HepG2 (cell line): ENCODE measurements at places on chromosomes 1 and 21.

DNA sequence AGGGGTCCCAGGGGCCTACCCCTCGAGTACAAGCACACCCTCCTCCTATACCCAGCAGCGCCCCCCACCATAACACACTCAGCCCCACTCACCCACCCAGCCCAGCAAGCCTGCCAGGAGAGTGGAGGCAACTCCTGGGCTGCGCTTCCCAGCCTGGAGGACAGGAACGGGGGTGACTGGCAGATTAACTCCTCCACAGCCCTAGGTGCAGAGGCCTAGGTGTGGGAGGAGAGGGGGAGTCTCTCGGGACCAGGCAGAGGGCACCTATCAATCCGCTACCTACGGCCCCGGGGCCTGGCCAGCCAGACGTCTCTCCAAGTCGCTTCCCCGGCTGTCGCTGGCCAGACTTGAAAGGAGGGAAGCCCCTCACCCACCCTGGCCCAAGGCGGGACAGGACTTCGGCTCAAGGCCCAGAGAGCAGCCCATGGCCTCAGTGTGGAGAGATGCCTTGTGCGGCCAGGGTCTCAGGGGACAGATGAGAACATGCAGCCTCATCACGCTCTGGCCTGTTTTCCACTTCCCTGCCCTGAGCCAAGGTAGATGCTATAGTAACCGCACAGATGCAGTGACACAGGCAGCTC, 24.9 kb downstream of the MATN1 start:
- DNase-seq: no peak

GRCh38 chr1:206578068-206578977, 33.9 kb downstream of the EIF2D start:
- no peak for DNase-seq

DNA sequence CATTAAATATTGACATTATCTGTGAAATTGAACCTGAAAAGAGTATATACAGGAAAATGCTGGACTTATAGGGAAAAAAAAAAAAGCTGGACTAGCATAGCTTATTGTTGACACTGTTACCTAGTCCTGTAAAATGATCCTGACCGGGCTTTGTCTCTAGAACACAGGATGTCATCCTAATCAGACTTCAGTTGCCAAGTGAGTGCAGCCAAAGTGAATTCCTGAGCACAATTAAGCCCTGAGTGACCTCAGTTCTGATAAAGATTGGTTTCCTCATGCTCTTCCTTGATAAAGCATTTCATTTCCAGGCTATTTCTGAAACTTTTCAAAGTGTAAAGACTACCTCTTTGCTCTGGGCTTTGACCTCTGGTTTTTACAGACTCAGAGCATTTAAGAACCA, 19.8 kb downstream of the SELP start:
- DNase-seq: no peak

DNA sequence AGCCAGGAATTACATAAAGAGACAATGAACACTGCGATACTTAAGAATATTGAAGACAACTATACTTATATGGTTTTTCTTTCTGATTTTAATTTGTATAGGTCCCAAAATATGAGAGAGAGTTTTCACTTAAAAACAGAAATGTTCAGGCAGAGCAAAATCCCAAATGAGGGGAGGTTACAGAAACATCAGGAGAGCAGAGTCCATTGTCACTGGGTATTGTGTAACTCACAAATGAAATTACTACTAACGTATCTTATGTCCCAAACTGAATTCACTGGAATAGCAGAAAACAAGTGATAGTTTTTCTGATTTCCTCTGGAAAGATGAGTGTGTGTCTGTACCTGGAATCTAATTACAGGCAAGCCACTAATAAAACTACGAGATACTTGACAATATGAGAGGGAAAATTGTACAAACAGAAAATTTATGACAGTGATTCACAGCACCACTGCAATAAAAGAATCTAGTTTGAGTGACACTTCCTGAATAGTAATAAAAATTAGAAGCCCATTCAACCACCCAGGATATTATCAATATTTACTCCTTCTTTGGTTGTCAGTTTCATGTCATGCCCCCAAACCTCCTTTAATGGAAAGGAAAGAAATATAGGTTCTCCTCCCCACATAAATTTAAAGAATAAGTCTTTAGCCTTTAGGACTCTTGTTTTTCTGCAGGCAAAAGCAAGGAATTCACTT, 522.6 kb downstream of the ADGRL2 start:
- DNase-seq: no peak

DNA sequence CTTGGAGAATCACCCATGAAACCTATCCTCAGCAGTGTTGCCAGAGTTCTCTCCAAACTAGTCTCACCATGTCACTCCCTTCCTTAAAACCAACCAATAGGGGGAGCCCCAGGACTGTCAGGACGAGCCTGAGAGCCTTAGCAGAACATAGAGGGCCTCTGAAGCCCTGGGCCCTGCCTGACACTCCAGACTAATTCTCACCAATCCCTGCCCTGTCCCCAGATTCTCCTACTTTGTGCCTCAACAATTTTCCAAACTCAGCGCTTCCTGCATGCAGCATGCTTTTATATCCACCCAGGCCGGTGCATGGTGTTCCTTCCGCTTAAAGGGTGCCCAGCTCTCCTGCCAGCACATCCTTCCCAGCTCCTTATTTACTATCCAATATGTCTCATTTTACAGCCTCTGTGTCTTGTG, 42.7 kb downstream of the HSD3B1 start:
- DNase-seq: peak; percentile 53

- DNase-seq: no peak
These were observed 11.9 kb downstream of the MEF2D start for GRCh38 chr1:156488566-156489165.

GRCh38 chr1:41474490-41475271, 9.8 kb downstream of the EDN2 start:
- no peak for DNase-seq

DNA sequence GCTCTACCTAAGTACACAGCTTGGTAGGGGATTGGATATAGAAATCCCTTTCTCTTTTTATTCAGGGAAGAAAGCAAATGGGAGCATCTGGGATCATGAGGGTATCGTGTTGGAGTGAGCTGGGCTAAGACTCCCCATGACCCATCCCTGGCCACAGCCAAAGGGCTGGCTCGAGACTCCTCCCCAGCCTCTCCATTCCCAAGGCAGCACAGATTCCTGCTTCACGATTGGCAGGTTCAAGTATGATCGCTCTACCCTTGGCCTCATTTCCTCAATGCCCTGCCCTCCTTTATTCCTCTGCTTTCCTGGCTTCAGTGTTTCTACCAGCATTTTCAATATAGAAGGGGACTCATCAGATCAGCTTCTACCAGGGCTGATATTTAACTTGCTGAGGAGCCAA, 89.7 kb downstream of the ATP1A1 start:
- no peak for DNase-seq

DNA sequence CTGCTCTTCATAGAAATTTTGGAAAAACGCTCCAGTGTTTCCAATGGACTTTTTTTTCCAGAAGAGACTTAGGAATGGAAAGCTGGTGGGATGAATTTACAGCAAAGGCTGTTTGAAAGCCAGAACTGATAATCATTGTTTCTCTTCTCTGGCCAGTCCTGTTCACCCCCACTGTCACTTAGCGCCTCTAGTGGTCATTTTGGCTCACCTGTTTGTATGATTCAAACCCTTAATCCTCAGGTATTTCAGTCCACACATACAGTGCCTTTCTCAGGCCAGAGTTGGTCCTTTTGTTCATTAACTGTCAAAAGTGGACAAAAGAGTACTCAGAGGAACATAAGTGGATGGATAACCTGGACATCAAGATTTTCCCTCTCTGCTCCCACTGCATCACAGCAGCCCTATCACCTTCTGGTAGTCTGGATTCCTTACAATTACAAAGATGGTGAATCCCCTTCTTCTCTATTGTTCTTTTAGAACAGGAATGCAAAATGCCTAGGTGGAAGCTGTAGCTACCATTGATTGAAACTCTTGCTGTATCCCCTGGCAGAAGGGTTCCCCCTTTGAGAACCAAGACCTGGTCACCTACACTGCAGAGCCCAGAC, 177.6 kb upstream of the OLFM3 start:
- peak; percentile 3 for DNase-seq

DNA sequence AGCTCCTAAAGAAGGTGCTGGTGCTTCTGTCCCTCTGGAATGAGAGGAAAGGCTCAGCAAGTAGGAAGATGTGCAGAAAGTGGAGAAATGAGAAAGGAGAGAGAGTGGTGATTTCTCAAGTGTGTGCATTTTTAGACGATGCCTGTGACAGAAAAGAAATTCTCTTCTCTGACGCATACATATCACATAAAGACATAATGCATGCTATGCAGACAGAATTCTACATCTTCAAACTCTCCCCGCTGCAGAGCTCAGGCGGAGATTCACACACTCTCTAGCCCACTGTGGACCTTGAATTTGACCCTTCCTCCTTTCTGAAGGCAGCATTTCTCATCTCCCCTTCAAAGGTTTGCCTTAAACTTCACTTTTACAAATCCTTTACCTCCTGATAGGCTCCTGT, 52.0 kb upstream of the CAMK1G start:
- no peak for DNase-seq

DNA sequence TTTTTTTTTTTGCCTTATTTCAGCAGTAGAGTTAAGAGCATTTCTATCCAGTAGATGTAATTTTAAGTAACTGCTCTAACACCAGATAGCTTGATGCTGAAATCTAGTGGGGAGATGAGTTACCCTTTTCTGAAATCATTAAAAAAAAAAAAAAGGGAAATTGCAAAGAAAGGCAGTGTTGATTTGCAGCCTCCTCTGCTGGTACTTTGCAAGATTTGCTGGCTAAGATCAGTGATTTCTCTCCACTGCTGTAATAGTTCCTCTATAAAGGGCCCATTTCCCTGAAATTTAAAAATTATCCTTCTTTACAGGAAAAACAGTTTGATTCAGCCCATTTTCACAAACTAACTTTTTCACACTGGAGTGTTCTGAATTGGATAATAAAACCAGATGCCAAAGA, 120.6 kb downstream of the PTBP2 start:
- no peak for DNase-seq

DNA sequence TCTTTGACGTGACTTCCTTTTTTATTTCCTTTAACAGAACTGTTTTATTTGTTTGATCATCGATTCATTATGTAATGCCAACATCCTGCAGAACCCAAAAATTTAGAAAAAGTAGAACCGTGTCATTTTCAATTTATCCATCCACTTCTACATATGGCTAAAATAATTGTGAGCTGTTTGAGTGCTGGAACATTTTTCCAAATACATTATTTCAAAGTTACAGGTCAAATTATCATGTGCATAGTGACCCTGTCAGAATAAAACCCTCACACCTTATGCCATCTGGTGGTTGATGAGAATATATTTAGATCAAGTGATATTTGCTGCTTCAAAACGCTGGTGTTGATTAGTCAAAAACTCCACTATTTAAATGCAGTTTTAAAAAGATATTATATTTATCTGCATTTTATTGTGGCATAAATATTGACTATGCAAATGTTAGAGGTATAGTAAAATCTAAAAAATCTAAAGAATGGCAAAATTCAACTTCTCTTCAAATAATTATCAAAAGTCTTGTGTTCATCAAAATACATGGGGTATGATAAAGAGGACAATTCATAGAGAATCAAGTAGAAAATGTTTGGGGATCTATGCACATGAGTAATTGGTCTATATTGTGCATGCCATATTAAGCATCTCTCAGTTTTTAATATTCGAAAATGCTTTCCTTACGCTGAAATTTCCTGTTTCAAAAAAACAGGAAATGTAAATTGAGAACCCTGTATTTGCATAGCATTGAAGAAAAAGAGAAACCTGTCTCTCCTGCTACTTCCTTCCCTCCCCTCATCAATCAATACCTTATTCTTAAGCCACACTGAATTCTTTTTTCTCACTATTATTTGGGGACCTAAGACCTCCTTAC, 39.7 kb downstream of the UBE2U start:
- peak; percentile 14 for DNase-seq

DNA sequence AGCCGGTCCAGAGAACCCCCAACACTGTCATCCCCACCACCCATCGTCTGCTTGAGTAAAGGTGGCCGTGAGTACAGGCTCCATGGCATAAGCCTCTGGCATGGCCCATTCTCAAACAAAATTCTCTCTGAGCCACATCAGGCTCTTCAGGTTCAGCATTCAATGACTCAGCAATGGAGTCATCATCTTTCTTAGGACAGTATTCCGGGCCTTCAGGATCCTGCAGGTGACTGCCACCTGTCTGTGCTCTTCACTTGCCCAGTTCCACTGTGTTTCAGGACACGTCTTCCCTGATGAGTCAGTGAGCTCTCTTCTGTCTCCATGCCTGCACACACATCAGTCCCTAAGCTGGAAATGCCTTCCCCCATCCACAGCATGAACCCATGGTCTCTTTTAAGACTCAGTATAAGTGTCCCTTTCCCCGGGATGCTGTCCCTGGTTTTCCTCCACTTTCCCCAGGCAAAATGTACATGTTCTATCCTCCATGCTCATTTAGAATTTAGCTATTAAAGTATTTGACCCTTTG, 81.1 kb upstream of the FGGY start:
- no peak for DNase-seq

DNA sequence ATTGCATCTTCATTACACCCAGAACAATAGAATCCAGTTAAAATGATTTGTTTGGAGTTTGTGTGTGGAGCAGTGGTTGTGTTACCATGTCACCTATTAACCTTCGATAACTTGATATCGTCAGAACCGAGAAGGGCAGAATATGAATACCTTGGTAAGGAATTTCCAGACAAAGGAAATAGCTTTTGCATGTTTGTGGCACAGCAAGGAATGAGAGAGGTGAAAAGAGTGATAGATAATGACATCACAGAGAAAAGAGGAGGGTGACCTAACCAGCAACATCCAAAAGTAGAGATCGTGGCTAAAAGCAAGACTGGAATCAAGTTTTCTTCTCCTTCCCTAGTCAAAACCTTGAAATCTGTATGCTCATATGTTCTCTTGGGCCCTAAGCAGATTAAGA, 244.6 kb upstream of the NEGR1 start:
- no peak for DNase-seq

GRCh38 chr1:218863987-218864386, 309.7 kb upstream of the LYPLAL1 start:
- no peak for DNase-seq

- no peak for DNase-seq
These were observed at the start of gene PLA2G4A for GRCh38 chr1:186828611-186829454. Gene PLA2G4A, plus strand, starts transcription at chr1:186828949. Its CDS starts 25,406 bp downstream, at chr1:186854355.

DNA sequence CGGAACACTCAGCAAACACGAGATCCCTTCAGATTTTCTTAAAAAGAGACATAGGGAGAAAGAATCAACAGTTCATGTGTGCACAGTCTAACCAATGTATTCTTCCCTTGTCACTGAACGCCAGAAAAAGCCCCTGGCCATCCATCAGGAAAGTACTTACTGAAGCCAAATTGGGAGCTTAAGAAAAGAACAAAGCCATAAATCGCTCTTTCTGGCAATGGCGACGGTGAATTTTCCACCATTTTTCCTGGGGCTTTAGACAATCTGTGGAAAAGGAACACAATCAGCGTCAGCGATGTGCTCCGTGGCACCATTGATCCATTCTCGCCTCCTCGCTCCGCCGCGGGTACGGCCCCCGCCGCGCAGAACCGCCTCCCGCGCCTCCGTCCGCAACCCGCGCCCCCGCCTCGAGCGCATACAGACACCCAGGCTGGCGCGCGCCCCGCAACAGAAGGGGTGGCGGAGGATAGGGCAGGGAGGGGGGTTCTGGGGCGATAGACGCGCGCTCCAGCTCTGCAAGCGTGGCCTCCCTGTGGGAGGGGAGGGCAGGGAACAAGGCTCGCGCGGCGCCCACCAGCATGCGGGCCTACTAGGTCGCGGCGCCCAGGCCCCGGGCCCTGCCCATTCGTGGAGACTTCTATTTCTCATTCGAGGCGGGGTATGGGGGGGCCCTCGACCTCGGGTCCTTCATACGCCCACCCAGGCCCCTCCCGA, 440 bp downstream of the PIGP start:
- DNase-seq: no peak

GRCh38 chr21:45453308-45453950, 48.5 kb downstream of the COL18A1 start:
- no peak for DNase-seq
